ENCODE measurements at places on chromosomes 1 and 21.

- peak; percentile 85 for DNase-seq
Measured at GRCh38 chr1:35883635-35884101, 659 bp downstream of the AGO1 start.

DNA sequence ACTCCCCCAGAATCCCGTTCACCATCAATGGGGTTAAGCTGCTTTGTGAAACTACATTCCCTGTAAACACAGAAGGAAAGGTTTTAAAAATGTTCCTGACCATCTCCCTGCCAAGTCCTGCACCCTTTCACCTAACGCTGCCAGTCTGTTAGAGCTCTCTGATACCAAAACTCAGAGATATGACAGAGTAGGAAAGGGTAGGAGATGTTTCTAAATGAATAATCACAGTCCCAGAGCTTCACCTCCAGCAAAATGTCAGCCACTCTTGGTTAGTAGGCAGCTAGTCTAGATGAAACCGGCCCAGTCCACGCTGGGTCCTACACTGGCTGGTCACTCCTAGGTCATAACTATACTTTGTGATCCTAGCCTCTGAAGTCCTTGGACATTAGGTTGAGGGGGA lies 26.7 kb downstream of the SLAMF6 start:
- no peak for DNase-seq

- no peak for DNase-seq
Measured at GRCh38 chr1:24893431-24893830, 36.6 kb downstream of the RUNX3 start.

- DNase-seq: no peak
Measured at GRCh38 chr1:47722909-47723580, 274.1 kb downstream of the TRABD2B start.

- DNase-seq: no peak
Measured at GRCh38 chr1:54750596-54750995, 13.7 kb downstream of the PARS2 start.

Measured in GM13977 (cell line).